ENCODE measurements at places on chromosomes 3 and 15.

DNA sequence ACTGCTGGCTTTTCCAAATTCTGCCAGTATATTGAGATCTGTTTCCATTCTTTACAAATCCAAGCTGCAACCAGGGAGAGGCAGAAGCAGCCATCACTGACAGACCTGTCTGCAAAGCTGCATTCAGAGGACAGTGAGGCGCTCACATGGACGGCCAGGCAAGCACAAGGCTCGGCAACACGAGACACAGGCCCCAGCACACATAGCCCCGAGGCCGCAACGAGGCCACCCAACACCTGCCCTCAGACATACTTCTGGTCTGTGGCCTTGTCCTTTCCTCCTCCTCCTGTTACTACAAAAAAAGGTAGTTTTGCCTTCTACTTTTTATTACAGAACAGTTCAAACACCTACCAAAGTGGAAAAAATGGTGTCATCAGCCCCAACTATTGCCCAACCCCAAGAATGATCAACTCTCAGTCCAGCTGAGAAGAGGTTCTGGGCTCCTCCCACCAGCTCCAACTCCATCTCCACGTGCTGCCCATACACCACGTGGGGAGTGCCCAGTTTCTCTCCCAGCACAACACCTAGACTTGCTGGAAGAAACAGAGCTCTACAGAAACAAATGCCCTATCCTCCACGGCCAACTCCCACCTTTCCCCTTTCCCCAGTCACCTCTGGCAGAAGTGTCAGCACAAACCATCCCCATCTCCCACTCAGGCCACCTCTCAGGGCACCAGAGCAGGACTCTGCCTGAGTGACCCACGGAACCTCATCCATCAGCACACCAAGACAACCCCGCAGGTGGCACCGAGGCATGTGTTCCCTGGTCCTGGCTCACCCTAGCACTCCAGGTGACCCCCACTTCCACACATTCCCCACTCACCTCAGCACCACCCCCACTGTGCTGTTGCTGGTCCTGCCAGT, 7.4 kb downstream of the ZXDC start:
- DNase-seq = no peak

GRCh38 chr3:128400671-128401070, 66.0 kb downstream of the DNAJB8 start:
- DNase-seq = no peak

DNA sequence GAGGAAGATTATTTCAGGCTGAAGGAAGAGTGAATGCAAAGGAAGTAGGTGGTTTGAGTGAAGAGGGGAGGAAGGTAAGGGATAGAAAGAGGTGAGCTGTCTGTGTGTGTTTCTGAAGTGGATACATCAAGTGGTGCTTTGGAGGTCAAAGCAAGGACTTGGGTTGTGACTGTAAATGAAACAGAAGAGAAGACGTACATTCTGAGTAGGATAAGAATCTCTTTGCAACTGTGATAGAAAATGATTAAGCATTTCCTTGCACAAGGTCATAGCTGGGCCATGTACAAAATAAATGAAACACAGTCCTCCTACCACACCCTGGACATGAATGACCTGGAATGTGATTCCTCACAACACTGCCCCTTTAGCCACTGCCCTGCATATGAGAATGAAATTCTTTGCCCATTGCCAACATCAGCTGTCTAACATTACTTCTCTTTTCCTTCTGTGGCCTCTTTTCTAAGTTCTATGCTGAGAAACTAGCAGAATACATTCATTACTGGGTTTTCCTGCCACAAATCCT, 28.3 kb upstream of the MINDY4B start:
- no peak for DNase-seq

- DNase-seq = no peak
Measured at GRCh38 chr3:65200310-65200970, 512.6 kb upstream of the ADAMTS9 start.

DNA sequence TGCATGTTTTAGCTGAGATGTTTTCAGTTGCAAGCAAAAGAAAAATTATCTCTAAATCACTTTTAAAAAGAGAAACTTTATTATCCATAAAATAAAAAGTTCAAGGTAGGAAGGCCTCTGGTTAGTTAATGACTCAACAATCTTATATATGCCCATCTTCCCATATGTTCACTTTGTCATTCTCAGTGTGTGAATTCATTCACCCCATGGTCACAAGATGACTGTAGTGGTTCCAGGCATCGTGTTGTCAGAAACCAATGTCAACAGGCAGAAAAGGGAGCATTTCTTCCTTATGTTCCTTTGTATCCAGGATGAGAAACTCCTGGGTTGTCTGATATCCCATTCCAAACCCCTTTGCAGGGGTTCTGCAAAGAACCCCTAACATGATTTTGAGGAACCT, 119.9 kb upstream of the RAP2B start:
- no peak for DNase-seq

- DNase-seq = no peak
Measured at GRCh38 chr3:30613133-30613825, 6.9 kb downstream of the TGFBR2 start.

- no peak for DNase-seq
Measured at GRCh38 chr3:55511895-55512570, 24.9 kb upstream of the WNT5A start.

- DNase-seq = peak; percentile 52
Measured at GRCh38 chr3:89521328-89521727, 413.9 kb downstream of the EPHA3 start.

DNA sequence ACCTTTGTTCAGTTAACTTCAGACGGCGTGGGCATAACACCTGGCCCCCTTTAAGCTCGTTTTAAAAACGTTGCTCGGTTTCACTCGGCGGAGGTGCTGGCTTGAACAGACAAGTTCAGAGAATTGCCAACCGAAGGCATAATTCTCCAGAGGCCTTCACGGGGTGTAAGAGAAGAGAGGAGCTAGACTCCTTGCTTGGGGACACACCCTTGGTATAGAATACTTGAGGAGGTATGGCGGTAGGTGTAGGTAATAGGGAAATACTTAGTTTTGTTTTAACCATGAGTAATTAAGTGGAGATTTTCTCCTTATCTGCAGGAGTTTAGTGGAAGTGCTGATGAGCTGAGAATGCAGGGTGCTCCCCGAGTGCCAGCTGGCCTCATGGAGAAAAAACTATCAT, 921 bp downstream of the FBXL2 start:
- DNase-seq = no peak

DNA sequence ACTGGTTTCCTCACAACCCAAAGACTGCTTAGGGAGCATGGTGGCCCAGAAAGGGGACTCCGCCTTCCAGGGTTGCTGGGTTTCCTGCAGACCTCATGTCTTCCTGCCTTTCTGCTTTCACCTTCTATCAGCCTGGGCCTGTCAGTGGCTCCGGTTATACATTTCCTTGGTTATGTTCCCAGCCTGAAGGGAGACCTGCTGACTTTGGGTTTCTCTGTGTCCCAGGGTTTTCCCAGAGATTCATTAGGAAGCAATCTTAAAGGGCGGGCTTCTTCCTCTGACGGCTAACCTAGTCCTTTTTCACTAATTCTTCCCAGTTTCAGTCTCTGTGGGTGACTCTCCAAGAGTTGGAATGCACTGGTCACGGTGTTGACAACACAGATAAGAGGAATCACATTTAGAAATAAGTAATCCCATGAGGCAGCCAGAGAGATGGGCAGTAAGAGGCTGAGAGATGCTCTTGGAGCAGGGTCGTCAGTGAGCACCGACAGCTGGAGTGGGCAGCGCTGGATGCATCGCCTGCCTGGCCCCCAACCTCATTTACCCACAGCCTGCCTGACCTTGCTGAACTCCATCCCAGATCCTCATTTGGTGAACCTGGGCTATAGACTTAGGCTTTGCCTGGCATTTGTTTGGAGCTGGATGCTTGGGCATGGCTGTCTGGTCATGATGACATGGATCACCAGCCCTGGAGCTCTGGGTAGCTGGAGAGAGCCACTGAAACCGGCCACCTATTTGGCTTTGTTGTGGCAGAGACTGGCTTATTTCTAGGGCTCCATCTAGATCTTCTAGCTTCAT, 10.0 kb upstream of the EHD4 start:
- no peak for DNase-seq

GRCh38 chr3:127688416-127689265, 15.9 kb downstream of the ABTB1 start:
- DNase-seq = no peak

DNA sequence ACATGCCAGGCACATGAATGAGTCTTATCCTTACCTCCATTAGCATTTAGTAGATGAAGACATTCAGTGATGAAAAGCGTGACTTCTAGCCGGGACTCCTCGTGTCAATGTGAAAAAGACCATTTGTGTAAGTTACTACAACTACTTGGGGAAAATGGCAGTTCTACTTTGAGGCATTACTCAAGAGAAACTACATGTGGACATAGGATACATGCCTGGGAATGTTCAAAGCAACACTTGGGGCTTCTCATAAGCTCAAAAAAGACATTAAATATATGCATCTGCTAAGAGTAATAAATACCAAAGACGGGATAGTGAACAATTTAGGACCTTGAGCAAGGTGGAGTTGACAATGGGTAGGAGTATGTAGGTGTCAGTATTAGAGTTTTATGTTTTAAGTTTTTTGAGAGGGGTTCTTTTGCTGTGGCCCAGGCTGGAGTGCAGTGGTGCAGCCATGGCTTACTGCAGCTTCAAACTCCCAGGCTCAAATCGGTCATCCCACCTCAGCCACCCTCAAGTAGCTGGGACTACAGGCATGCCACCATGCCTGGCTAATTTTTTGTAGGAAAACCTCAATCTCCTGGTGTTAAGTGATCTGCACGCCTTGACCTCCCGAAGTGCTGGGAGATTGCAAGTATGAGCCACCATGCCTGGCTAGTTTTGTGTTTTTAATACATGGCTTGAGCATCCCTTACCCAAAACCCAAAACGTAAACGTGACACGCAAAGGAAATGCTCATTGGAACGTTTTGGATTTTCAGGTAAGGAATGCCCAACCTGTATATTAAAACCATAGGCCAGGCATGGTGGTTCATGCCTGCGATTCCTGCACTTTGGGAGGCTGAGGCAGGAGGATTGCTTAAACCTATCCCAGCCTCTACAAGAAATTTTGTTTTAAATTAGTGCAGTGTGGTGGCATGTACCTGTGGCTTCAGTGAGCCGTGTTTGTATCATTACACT, 3.9 kb downstream of the RPLP1 start:
- no peak for DNase-seq

DNA sequence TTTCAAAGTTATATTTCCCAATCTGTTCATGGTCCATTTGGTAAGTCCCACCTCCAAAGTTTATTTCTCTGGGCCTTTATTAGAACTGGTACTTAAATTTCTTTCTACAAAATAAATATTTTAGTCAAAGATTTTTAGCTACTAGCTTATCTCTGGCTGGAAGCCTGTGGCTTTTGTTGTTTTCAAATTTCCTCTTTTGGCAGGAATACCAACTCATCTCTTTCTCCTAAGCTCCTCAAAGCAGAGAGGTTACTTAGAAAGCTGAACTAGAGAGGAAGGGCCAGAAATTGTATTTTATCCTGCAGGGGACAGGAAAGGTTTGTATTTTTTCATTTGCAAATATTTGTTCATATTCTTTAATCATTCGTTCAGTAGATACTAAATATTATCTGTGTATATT, 227.8 kb downstream of the TBL1XR1 start:
- DNase-seq = no peak

DNA sequence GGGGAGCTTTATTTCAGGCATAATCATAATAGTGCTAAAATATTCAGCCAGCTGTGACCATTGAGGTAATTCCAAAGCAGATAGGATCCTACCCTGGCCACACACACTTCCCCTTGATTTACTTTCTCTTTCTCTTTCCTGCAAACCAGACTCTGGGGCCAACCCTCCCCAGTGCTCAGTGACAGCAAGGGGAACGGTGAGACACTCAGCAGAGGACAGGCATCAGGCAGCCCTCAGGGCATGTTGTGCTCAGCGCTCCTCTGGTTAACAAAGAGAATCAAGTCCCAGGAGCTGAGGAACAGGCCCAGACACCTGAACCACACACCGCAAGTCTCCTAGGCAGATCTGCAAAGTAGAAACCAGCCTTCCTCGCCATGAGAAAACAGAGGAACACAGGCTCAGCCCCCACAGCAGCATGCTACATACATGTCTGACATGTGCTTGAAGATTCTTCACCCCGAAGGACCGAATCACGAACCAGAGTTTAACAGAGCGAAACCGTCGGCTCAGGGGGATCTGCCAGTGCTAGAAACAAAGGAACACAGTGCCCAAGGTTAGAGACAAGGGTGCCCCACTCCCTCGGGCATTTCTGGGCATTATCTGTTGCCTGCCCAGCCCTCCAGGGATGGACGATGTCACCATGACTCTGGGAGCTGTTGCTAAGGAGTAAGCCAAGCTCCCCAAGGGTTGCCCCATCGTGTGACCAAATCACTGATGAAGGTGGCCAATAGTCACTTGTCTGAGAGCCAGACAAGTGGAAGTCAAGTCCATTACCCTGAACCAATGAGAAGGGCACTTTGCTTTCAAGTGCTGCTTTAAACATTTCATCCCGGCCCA, 17.5 kb downstream of the HDC start:
- DNase-seq = no peak

GRCh38 chr3:111472556-111472955, 69.4 kb upstream of the CD96 start:
- DNase-seq = no peak

- DNase-seq = no peak
Measured at GRCh38 chr15:83581381-83581780, 72.5 kb upstream of the ADAMTSL3 start.

DNA sequence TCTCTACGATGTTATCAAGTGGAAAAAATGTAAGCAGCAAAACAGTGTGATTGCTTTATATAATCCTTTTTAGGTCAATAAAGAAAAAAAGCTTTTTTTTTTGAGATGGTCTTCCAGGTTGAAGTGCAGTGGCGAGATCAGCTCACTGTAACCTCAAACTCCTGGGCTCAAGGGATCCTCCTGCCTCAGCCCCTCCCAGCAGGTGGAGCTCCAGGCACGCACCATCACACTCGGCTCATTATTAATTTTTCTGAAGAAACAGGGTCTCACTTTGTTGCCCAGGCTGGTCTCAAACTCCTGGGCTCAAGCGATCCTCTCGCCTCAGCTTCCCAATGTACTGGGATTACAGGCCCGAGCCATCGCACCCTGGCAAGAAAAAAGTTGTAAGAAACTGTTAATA, 17.3 kb downstream of the RNF168 start:
- DNase-seq = no peak

DNA sequence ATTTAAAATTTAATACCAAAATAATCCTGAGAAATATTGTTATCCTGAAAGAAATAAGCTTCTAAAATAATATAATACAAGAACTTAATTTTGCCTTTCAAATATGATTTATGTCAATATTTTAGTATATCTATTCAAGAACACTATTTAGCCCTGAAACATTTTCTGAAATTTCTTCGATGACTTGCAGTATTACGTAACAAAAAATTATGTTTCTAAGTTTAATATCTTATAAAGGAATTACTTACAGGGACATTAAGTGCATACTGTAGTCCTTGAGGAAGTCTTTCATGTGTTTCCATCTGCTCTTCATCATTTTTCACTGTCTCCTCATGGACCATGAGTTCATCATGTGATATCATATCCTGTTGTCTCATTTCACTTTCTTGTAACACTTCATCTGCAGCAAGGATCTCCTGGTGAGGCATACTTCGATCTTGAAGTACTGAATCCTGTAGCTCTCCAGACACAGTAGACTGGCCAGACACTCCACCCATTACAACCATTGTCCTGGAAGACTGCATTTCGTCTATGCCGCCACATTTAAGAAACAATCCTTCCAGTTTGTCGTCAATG, 62.0 kb downstream of the ZNF148 start:
- peak; percentile 21 for DNase-seq

All from skeletal muscle cell (primary cell).